ENCODE measurements at places on chromosomes 5 and 9.
A peak's percentile ranks its signal among the peaks of the same experiment; 100 is the strongest.

DNA sequence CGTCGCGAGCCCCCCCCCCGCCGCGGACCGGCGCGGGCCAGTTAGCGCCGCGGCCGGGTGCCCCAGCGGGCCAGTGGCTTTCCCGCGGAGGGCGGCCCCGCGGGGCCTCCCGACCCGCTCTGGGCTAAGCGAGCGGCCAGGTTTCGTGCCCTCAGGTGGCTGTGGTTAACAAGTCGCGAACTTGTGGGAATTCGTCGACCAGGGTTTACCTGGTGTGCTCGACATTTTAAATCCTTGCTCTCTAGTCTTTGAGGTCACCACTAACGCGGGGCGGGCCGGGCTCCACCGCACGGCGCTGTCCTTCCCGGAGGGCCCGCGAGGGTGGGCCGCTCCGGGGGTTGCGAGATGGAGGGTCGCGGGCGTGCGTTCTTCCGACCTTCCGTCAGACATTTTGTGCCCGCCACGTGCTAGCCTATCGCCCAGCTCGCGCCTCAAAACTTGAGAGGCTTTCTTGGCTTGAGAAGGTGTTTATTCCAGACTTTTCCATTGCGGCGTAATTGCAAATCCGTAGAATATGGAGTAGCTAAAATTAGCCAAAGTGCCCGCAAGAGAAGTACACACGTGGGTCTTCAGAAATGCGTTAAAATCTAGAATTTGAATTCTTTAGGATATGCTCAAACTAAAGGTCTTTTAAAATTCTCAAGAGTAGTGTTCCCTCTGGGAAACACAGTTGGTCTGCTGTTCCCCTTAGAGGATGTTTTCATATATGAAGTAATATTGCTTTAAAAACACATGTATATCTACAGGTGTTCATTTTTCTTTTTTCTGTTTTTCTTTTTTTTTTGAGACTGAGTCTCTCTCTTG is 2.1 kb downstream of the ANP32B start:
- peak; percentile 30 for DNase-seq

DNA sequence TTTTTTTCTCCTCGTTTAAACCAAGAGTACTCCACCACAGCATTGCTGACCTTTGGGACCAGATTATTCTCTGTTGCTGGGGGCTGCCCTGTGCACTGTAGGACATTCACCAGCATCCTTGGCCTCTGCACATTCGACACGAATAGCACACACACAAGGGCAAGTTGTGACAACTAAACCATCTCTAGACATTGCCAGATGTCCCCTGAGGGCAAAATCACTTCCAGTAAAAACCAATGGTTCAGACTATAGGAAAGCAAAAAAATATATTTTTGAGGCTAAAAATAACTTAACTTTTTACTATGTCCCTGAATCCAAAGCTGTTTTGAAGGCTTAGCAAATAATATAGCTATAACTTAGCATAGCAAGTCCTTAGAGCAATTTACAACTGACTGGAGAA is 65.9 kb downstream of the SEMA5A start:
- no peak for DNase-seq

DNA sequence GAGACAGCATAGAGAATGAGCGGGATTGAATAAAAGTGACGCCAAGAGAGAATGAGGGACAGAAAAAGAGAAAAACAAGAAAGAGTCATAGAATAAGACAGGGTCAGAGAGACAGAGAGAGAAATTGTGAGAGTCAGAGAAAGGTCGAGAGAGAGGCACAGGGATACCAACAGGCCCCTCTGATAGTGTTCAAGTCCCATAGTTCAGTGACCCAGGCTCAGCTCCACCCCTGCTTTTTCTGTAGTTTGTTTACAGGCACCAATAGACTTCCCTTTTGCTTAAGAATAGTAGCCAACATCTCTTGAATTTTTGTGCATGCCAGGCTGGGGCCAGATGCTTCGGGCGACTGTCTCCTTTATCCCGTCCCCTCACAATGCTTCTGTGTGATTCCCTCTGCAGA is 62.5 kb downstream of the ARHGEF37 start:
- no peak for DNase-seq

DNA sequence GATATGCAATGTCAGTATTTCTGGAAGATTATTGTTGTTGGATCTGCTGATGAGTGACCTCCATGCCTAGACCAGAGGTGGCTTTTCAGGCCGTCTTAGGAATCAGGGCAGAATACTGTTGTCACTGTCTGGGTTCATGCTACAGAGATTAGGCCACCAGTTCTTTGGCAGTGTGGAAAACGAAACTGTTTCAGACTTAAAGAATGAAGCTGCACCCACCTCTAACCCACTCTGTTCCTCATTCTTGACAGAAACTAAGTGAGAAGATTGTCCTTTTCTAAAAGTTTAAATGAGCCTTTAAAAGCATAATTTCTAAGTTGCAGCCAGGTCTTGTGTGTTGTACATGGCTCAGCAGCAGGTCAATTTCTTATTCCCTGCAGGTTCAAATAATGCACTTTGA is 444.3 kb downstream of the ENC1 start:
- DNase-seq, result no peak

DNA sequence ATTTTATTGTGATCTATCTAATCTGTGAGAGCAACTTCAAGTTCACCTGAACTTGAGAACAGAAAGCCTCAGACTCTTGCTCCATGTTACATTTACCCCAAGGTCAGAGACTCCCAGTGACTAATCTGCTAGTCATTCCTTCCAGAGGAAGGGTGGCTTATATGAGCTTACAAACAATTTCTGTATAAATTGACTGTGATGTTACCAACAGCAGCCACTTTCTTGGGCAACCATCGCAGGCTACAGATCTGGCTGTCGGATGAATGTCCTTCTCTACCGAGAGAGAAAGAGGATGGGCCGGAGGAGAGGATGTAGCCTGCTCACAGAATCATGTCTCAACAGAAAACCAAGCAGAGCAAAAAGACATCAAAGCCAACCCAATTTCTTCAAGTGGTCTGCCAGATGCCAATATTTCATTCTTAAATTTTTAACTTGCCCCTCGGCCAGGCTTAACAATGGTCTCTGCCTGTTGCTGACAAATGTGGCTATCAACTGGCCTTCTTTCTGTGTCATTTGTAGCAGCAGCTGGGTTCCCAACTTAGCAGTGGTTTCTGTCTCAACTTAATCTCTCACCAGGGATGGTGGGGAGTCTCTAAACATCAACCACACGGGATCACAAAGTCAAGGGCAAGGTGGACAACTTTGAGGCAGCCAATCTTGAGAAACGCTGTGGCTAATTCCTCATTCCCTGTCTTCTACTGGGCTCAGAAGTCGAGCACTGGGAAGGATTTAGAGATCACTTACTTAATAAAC is 81.3 kb downstream of the RAPGEF1 start:
- no peak for DNase-seq

DNA sequence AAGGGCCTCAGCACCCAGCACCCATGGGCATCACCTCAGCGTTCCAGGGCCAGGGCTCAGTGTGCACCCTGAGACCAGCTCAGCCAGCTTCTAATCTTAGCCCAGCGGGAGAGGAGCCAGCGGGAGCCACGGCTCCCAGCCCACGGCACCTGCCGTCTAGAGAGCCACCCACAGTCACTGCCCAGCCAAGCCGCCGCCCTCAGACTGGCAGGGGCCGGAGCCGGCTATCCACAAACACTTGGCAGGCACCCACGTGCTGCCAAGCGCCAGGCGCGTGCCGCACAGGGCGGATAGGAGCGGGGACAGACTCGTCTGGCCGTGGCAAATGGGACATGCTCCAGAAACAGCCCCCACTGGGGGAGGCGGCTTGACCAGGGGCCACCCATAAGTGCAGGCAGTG is 18.6 kb downstream of the BRD3 start:
- DNase-seq, result no peak

GRCh38 chr9:128901822-128902221 is 19.0 kb upstream of the PHYHD1 start:
- no peak for DNase-seq

- DNase-seq, result no peak
These were observed 793 bp upstream of the PKD2L2 start for GRCh38 chr5:137888466-137888862.

DNA sequence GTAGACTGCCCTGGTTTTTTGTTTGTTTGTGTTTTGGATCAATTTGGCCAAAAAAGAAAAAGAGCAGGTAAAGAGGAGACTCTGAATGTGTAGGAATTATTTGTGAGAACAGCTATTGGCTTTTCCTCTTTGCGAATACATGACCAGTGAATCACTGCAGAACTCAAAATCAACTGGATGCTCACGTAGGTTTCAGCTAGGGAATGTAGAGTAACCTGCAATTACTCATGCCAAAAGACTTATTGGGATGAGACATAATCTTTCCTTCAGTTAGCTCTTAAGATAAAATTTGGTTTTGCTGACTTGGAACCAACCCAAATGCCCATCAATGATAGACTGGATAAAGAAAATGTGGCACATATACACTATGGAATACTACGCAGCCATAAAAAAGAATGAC is 348.0 kb downstream of the NPR3 start:
- DNase-seq, result no peak

- no peak for DNase-seq
These were observed 357.3 kb downstream of the SPOCK1 start for GRCh38 chr5:137141779-137142178.

DNA sequence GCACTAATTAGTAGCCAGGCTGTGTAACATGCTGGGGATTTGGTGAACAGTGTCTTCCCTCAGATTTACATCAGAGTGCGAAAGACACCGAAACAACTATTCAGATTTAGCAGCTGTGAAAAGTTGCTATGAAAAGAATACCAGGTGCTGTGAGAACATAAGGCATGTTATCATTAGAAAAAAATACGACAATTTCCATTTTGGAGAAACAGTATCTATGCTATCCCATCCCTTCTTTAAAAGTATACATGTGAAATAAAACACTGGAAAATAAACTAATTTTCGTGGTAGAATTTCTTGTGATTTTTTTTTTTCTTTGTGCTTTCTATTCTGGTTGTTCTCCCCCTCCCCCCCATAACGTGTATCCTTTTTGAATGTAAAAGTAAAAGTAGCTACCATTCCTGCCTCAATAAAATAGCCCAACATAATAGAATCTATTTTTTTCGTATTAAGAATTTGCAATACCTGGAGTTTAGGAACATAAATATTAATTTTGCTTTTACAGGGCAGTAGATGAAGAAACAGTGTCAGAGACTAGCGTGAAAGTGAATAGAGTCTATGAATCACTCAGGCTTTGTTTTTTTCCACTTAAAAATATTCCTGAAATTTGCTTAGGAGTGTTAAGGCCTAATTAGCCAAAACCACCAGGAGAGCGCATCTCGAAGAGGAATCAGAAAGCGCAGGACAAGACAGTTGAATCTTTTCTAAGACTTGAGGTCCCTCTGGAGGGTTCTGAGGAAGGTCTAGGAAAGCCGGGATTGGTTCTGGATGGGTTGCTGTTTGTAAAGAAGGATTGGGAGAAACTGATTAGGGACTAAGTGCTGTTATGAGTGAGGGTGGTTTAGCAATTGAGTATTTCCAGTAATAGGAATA is 813 bp upstream of the SLU7 start:
- no peak for DNase-seq

- no peak for DNase-seq
These were observed 121.9 kb upstream of the GRHPR start for GRCh38 chr9:37300620-37301019.

DNA sequence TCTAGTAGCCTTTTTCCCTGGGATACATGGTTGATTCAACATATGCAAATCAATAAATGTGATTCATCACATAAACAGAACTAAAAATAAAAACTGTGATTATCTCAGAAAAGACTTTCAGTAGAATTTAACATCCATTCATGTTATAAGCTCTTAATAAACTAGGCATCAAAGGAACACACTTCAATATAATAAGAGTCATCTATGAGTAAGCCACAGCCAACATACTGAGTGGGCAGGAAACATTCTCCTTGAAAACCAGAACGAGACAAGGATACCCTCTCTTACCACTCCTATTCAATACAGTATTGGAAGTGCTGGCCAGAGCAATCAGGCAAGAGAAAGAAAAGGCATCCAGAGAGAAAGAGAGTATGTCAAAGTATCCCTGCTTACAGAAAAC is 239.9 kb downstream of the ATPSCKMT start:
- no peak for DNase-seq

GRCh38 chr5:112192866-112193265 is 226.2 kb downstream of the EPB41L4A start:
- no peak for DNase-seq

DNA sequence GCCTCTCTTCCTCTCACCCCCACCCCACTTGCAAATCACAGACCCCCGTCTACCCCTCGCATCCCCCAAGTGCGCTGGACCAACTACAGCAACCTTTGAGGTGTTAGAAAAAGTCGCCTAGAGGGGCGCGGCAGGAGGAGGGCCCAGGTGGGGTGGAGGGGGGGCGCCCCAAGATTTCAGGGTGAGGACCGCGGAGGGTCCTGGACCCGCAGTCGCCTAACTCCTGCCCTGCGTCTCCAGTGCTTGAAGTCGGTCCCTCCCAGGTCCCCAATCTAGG is 379 bp upstream of the EGFLAM start:
- no peak for DNase-seq

GRCh38 chr5:6394429-6395101 is 16.2 kb upstream of the MED10 start:
- DNase-seq, result no peak

- DNase-seq, result no peak
These were observed 161.6 kb upstream of the PANK3 start for GRCh38 chr5:168740811-168741213.

GRCh38 chr5:32190095-32190494 is 16.0 kb upstream of the GOLPH3 start:
- DNase-seq, result no peak

DNA sequence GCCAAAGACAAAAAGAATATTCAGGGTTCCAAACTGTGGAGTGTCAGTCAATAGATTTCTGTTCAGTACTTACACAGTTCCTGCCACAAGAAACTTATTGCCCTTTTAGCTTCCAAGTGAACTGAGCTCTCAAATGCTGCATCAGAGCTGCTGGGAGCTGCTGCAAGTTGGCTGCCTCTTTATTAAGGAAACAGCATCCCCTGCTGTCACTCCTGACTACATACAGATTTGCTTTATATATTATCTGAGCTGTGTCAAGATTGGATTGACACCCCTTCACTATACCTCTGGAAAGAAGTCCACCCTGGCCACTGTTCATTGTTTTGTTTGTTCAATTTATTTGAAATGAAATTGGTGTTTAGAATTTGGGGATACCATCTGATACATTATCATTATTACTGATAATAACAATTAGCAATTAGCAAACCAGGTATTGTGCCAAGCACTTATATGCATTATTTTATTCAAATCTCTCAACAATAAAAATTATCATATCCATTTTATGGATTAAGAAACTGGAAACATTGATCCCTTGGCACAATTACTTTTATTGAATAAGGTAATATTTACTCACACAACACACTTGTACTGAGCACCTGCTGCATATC is 16.4 kb upstream of the C5orf58 start:
- DNase-seq, result no peak

- peak; percentile 12 for DNase-seq
These were observed 75.6 kb upstream of the PRSS3 start for GRCh38 chr9:33719581-33720374.

DNA sequence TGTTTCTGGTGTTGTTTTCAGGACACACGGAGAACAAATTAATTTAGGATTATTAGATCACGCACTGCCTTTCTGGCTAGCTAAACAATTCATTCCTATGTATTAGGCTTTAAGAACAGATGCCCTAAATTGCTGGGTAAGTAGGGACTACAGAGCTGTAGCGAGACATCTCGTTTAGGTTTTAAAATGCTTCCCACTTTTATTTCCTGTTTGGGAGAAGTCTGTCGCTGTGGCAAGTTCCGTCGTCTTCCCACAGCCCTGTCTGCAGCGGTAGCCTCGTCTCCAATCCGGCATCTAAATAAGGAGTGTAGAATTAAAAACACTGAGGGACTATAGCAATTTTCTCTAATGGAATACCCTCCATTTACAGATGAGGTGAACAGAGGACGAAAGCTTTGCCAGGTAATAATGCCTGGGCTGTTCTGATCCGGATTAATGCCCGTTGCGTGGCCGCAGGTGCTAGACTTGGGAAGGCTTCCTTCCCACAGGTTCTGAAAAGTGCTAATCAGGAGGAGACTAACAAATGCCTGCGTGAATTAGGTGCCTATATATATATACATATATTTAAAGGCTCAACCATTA is 1.3 kb upstream of the TRIM36 start:
- no peak for DNase-seq

All from activated T-cell treated with anti-CD3 and anti-CD28 coated beads for 24 hours (primary cell).